OCI-M1 (cell line): ENCODE measurements at places on chromosomes 7 and 10.

GRCh38 chr10:131947631-131948347 is 33.9 kb downstream of the BNIP3 start:
- no peak for DNase-seq

DNA sequence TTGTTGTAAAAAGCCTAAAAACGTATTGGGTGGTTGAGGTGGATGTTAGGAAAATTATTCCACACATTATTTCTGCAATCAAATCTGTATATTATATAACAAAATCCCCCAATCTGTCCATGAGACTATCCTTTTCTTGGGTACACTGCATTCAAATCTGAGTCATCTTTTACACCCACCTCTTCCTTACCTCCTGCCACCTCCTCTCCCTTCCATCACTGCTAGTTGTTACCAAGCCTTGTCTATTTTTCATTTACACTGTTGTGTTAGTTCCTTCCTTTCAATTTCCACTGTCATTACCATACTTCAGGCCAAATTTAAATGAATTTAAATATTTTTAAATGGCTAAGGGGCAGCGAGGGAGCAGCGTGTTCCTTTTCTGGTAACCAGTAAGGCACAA is 83.3 kb downstream of the ITGA8 start:
- DNase-seq, result no peak

GRCh38 chr10:97795886-97796285 is 24.1 kb upstream of the SFRP5 start:
- DNase-seq, result no peak

DNA sequence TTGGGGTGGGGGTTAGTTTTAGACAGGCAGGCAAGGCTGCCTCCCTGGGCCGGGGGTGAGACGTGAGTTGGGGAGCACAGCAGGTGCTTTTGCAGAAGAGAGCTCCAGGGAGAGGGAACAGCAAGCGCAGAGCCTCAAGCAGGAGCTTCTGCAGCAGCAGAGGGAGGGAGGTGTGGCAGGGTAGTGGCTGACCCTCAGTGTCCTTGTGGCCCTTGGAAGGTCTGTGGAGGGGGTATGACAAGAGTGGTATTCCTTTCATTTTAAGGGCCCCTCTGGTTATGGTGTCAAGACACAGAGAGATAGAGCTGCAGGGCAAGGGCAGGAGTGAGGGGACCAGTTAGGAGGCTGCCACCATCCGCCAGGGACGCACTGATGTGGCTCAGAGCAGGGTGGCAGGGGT is 138.9 kb downstream of the EBF3 start:
- DNase-seq, result no peak

DNA sequence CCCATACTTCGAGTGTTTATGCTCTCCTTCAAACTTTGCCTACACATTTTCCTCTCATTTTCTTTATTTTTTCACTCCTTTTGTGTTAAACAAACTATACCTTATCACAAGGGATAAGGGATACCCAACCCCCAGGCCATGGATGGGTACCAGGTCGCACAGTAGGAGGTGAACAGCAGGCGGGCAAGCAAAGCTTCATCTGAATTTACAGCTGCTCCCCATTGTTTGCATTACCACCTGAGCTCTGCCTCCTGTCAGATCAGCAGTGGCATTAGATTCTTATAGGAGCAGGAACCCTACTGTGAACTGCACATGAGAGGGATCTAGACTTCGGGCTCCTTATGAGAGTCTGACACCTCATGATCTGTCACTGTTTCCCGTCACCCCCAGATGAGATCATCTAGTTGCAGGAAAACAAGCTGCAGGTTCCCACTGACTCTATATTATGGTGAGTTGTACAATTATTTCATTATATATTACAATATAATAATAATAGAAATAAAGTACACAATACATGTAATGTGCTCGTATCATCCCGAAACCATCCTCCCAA is 28.5 kb downstream of the ZC3HC1 start:
- no peak for DNase-seq

- no peak for DNase-seq
Measured at GRCh38 chr7:105046414-105046813, 32.4 kb downstream of the KMT2E start.

GRCh38 chr10:11884706-11885423 is 61.7 kb downstream of the PROSER2 start:
- DNase-seq, result no peak

DNA sequence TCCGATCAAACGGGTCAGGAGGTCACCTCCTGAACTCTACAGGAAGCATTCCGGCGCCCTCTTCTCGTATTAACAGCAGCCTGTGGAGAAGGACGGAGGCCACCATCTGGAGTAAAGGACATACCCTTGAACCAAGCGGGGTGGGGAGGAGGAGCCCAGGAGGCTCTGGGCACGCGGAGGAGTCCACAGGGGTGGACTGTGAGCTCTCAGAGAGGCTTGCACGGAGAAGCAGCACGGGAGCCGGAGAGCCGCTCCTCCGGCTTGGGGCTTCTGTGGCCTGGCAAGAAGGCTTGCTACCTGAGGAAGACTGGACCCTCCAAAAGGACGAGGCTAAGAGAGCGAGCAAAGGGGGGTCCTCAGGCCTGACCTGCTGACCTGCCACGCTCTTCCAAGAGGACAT is 77.9 kb downstream of the MAD1L1 start:
- no peak for DNase-seq

DNA sequence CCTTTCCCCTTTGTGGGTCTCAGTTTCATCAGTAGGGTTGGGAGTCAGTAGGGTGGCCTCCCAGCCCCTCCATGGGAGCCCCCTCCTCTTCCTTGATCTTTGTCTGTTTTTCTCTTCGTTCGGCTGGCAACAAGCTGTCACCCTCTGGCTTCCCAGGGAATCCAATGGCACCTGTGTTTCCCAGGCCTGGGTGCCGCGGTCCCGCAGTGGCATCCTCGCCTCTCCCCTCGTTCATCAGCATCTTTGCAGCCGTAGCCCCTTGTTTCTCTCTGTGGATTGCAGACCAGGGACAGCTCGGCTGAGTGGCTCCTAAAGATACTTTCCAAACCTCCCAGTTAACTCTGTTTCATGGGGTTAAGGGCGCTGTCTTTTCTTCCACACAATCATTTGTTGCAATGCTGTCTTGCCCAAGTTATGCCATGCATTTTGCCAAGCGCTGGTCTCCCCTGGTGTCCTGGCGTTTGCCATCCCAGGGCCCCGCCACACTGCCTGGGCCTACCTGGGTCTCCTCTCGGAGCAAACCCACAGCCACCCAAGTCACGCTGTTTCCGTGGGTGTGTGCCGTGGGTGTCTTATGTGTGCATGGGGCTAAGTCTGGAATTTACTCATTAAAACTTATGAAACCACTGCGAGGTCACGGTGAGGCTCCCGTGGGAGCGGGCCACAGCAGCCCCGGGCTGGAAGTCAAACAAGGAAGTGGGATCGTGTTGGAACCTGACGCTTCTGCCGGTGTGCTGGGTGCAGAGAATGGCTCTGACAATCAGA is 189.4 kb upstream of the SHH start:
- DNase-seq, result no peak

- no peak for DNase-seq
Measured at GRCh38 chr10:130065251-130065650, 45.4 kb downstream of the C10orf143 start.

DNA sequence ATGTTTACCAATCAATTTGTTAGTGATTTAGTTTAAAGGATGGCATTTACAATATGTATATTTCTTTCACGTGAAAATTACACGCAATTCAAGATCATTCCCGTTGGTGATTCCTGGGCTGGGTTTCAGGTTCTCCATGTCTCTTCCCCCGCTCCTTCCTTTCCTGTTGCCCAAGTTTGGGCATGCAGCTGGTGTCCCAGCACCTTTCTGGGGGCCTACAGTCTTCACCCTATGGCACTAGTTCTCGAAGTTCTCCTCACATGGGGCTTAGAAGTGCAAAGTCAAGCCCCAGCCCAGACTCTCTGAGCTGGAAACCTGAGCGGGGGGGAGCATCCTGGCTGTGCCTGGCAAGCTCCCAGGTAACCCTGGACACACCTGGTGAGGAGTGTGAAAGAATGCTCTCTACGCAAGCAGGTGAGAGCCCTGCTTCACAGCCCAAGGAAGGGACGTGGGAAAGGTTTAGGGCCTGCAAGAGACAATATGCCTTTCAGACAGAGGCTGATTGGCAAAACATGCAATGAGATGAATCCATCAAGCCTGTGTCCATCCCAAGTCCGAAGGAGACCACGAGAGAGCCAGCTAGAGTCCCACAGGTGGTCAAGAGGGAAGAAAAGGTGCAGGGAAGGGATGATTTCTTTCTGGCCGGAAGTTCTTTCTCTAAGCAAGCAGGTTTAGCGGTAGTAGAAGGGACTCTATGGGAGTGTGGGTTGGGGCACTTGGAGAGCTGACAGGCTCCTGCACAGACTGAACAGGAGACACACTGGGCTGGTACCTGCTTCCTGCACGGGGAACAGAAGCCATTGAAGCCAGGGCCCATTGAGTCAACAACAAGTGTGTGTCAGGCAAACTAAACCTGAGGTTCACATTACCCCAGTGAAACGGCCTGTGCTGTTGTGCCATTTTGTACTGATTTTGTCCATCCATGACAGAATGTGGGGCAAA is 131.1 kb downstream of the ADARB2 start:
- DNase-seq, result no peak
